Vagina (tissue), 2 donors: ENCODE measurements at places on chromosomes 2 and 18. TPM values are rescaled to one million over a fixed set of nuclear protein-coding genes. Genes with fewer than 3 reads are reported as not detected.

GRCh38 chr18:22913861-22914260 is 19.3 kb upstream of the RBBP8 start:
- H3K27ac ChIP-seq = no peak overlapping the region
- H3K4me3 ChIP-seq = no peak overlapping the region
- DNase-seq = no peak

DNA sequence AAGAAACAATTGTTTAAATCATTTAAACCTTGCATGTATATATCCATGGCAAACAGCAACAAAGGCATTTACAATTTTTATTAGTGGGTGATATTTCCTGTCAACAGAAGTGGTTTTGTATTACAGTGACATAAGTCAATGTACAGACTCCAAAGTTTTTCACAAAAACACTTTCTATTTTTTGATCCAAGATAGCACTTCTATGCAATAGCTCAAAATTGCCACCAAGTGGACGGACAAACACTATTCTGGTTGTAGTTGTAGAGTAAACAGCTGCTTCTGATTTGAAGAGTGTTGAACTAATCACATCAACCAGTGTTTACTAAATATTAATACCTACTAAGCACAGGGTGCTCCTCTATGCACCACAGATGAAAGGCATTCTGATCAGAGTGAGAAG is 421.4 kb downstream of the NCKAP5 start:
- H3K27me3 ChIP-seq = no peaks in the 10 kb centered on the region
- no peaks in the 10 kb centered on the region for H3K36me3 ChIP-seq
- DNase-seq = no peak
- H3K4me3 ChIP-seq = no peak overlapping the region
- no peak overlapping the region for H3K27ac ChIP-seq
- H3K4me1 ChIP-seq = no peaks in the 10 kb centered on the region

- no peaks in the 10 kb centered on the region for H3K27me3 ChIP-seq
- H3K4me1 ChIP-seq = no peaks in the 10 kb centered on the region
- no peak overlapping the region for H3K27ac ChIP-seq
These were observed 82.5 kb downstream of the OSBPL1A start for GRCh38 chr18:24315170-24315569.

WNT6 gene
- total RNA-seq = 2.0 TPM

LAMA1 gene
- 1.5 TPM for total RNA-seq

CYP27A1 gene
- 30.0 TPM for total RNA-seq

WDR54 gene
- 8.8 TPM for total RNA-seq

POTEI gene
- total RNA-seq = not detected

GCA gene
- 13.5 TPM for total RNA-seq
